ENCODE measurements at places on chromosomes 4 and X. TPM values are rescaled to one million over a fixed set of nuclear protein-coding genes. Genes with fewer than 3 reads are reported as not detected.

DNA sequence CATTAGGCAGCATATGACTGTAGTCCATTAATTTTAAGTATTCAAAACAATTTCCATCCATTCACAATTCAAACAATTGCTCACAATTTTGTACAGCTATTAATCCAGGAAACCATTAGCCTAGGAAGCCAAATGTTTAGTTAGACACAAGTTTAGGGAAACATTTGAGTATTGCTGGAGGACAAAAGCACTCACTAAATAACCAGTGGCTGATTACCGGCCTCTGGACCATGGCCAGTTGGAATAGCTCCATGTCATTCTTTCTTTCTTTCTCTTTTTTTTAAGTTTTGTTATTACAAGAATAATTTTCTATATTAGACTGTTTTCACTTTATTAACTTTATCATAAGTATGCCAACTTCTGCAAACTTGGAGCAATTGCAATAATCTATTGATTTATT is 31.3 kb downstream of the TRIML2 start:
- DNase-seq: no peak

Gene CCNB3
- total RNA-seq: 6.8 TPM

GRCh38 chr4:109091727-109092409 is 210.6 kb downstream of the COL25A1 start:
- peak; percentile 30 for DNase-seq

Gene SLITRK2
- total RNA-seq: 0.05 TPM

GRCh38 chr4:94721310-94721709 is 36.4 kb upstream of the BMPR1B start:
- no peak for DNase-seq

- no peak for DNase-seq
These were observed 68.7 kb downstream of the WFS1 start for GRCh38 chr4:6338175-6338950.

Gene ADAMTS3
- total RNA-seq: 4.0 TPM

DNA sequence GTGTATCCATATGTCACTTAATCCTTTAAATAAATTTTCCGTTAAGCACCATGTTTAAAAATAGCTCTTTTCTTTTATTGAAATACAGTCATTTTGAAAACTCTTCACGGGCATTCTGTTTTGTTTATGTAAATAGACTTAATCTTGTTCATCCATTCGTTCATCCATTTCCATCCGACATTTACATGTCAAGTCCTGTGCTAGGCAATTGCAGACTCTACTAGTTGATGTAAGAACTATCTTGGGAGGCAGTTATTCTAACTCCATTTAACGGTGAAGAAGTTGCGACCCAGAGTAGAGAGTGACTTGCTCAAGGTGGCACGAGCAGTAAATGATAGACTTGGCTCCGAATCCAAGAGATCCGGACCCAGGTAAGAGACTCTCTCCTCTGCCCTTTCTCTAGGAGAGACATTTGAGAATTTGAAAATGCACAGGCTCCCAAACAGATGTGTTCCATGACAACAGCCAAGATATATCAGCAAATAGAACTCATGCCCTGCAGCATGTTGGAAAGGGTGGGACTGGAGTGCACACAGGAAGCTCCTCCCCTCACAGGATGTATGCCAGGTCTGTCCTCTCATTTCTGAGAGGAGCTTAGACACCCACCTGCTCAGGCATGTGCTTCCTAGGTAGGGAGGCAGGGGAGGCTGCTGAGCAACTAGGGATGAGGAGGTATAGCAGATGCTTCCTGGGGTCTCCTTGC is 64.5 kb downstream of the DRD5 start:
- DNase-seq: no peak

GRCh38 chr4:15779809-15780208 is 1.7 kb downstream of the CD38 start:
- DNase-seq: no peak

- no peak for DNase-seq
These were observed 7.2 kb upstream of the CTAG2 start for GRCh38 chrX:154660541-154660940.

GRCh38 chr4:41189666-41190065 is 24.7 kb downstream of the APBB2 start:
- DNase-seq: no peak

All from prostate gland (tissue), 2 donors.